ENCODE measurements at places on chromosomes 2 and 18.
A peak's percentile ranks its signal among the peaks of the same experiment; 100 is the strongest.

DNA sequence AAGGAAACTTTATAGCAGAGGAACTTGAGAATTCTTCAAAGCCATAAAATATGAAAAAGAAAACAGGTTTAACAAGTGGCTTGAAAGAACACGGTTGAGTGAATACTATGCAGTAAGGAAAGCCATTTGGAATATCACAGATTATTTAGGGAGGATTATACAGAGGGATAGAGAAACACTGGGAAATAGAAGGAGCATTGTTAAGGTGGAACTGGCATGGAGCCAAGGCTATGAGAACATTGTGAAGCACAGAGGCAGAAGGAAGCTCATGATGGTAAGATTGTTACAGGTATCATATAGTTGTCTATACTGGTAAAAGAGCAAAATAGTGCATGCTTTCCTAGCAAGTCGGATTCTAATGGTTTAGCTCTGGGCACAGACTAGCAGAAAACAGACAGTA is 87.1 kb downstream of the SS18 start:
- DNase-seq, result peak; percentile 1

GRCh38 chr2:2998971-2999370 is 378.6 kb downstream of the EIPR1 start:
- no peak for DNase-seq

DNA sequence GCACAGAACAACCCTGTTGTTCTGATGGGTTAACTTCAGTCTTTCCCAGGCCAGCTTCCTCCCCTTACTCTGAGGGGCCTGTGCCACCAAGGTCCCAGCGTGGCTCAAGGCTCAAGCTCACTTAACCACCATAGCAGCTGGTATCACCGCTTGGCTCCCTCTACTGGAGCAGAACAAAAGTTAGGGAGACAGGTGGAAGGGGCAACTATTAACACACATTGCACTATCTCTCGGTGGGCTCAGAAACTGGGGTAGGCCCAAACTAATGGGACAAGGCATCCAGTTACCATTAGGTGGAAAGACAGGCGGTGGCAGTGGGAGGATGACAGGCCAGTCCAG is 88.7 kb upstream of the ATL2 start:
- no peak for DNase-seq

DNA sequence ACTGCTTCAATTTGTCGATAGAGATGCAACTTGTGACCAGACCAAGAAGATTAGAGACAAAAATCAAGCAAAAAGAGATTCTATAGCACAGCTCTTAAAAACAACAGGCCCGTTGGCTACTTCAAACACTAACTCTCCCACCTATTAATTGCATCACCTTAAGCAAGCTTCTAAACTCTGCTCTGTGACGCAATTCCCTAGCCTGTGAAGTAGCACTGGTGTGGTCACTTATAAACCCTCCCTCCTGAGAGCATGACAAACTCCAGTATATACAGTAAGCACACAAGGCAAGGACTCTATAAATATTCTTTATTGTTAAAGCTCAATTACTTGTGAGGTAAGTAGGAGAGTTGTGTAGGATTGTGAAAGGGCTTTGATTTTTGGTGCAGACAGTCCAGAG is 72.3 kb downstream of the CMPK2 start:
- DNase-seq, result no peak

DNA sequence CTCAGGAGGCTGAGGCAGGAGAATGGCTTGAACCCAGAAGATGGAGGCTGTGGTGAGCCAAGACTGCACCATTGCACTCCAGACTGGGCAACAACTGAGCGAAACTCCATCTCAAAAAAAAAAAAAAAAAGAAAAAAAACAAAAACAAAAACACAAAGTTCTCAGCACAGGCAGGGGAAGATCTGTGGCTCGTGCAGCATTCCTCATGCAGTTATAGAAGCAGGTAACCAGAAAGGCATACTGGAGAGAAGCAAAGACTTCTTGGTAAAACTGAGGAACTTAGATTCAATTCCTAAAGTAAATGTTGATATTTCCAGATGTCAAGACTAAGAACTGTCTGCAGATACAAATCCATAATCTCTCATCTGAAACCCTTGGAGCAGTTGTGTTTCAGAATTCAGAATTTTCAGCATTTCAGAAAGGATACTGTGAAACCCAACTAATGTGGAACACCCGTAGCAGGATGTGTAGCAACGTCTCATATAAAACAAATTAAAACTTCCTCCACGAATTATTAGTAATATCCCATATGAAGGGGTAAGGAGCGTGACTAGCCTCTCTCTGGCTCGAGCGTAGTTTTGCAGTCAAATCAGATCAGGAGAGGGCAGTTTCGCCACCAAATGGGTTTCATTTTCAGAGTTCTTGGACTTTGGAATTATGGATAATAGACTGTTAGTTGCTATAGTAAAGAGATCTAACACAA is 13.2 kb upstream of the SLC25A52 start:
- DNase-seq, result no peak

- DNase-seq, result no peak
Observed at GRCh38 chr2:217471319-217471718, 531.5 kb downstream of the TNS1 start.

GRCh38 chr2:195168369-195168768 is 488.7 kb upstream of the SLC39A10 start:
- no peak for DNase-seq

GRCh38 chr2:3236300-3237045 is 141.1 kb downstream of the EIPR1 start:
- DNase-seq, result no peak

GRCh38 chr18:43046322-43046721 is 69.2 kb downstream of the RIT2 start:
- DNase-seq, result no peak

DNA sequence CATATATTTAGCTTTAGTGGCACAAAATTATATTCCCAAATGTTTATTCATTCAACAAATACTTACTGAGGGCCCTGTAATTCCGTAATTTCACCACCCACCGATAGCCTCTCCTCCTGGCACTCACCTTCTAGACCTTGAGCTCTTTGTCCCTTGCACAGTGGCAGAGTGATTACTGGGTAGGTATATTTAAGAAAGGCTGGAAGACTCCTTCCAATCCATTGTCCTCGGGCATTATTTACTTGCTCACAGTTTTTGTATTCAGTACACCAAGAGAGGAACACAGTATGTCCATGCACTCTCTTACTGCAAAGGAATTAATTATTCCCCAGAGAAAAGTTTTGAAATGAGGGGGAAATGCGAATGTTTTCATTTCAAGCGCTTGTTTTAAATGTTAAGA is 1.1 kb upstream of the CDCA7 start:
- no peak for DNase-seq

DNA sequence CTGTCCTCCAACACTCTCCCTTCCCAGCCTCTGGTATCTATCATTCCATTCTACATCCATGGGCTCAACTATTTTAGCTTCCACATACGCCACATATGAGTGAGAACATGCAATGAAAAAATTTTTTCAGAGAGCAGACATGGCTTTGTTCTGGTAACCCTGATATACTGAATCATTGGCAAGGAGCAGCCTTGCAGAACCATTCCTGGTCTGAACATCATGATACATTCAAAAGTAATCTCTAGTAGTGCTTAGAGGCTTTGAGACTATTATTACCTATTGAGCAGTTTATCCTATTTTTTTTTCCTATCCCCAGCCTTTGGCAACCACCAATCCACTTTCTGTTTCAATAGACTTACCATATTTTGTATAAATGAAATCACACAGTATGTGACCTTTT is 393.1 kb upstream of the KCNH7 start:
- DNase-seq, result no peak

GRCh38 chr2:204140246-204140645 is 203.7 kb downstream of the ICOS start:
- no peak for DNase-seq

- DNase-seq, result no peak
Observed at GRCh38 chr2:32495139-32495538, 132.7 kb upstream of the TTC27 start.

DNA sequence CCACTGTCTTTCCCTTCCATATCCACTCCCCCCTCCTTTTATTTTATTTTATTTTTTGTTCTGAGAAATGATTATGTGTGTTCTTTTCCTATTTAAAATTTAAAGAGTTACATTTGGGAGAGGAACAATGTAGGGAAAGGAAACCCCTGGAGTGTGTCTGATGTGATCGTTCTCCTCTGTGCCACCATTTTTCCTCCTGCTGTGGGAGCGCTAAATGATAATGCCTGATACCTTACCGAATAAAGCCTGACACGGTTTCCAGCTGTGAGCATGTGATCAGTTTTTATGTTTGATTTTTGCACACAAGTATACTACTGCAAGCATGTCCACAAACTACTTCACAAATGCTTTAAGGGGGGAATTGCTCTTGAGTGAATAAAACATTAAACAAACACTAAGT is 317.8 kb upstream of the FANCL start:
- DNase-seq, result no peak

DNA sequence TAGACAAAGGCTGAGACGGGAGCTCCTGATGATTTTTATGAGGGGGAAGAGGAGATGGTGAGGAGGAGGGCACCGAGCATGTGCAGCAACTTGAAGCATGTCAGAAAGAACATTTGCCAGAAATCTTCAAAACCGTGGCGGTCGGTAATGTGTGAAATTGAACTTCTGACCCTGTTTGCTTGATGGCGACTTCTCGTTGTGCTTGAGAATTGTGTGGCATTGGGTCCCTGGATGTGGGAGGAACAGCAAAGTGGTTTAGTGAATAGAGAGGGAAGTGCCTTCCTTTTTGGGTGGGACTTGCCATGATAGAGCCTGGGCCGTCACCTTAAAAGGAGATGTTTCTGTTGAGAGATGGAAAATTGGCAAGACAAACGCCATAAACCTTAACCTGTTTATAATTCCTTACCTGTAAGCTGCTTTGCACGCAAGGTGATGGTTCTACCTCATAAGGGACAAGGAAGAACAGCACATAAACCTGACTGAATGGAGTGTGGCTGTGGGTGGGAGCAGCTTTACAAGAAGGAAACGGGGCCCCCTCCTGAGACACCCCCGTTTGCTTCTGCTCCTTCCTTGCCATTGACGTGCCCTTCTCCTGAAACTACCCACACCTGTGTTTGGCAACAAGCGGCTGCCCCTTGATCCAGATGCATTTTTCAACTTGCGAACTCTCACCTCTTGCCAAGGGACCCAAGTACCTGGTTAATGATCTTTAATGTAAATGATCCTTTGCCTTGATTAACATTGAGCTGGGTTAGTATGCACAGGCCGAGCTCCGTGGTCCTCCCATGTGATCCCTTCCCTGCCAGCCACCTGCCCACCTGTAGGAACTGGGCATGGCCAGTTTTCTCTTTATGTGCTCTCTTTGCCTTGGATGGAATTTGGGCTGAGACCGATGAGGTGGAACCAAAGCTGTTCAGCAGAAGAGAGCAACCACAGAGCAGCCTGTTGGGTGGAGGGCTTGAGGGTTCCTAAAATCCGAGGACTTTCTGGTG is 153.2 kb downstream of the NEDD4L start:
- DNase-seq, result peak; percentile 61

DNA sequence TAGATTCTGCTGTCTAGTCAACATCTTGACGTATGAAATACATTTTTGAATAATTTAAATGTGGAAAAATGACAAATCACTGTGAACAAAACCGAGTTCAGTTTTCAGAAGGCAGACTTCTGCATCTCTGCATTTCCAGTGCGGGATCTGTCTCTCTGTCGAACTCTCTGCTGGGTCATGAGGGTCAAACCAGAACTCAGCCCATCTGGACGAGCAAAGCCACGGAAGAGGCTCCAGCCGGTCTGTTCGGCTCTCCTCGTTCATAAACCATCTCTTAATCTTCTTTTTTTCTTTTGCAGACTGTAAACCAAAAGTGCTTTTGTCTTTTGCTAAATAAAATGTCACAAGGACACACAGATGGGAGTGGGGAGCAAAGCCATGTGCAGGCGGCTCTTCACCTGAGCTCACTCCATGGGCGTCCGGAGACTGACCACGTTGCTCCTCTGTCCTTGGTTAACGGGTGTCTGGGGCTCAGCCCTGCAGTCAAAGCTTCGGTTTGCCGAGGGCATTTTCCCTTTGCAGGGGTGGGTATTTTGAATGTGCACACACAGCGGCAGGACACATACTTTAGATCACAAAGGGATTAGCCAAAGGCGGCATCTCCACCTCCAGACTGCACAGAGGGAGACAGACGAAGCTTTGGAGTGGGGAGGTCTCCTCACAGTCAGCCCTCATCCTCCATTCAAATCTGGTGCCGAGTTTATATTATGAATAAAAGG is 737.9 kb upstream of the SALL3 start:
- no peak for DNase-seq

DNA sequence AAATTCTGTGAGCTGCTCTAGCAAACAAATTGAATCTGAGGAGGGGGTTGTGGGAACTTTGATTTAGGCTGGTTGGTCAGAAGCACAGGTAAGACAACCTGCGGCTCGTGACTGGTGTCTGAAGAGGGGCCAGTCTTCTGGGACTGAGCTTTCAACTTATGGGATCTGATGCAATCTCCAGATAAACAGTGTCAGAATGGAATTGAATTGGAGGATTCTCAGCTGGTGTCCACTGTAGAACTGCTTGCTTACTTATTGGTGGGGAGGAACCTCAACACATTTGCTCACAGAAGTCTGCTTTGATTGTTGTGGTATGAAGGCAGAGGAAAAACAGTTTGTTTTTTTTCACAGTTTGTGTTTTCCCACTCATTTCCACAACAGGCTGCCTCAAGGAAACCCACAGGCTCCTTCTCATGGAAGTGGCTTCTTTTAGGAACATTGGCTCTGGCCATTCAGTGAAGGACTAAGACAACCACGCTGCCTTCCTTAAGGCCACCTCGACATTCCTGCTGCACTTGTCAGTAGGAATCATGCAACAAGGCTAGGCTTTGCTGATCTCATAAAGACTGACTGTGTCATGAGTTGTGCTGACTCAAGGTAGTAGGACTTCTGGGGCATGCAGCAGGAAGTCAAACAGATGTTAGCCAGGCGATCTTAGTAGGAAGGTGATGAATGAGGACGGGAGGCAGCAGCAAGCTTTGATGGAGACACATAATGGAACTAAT is 104.7 kb downstream of the TSN start:
- no peak for DNase-seq

- no peak for DNase-seq
Observed at GRCh38 chr2:180061085-180061484, 54.0 kb upstream of the CWC22 start.

DNA sequence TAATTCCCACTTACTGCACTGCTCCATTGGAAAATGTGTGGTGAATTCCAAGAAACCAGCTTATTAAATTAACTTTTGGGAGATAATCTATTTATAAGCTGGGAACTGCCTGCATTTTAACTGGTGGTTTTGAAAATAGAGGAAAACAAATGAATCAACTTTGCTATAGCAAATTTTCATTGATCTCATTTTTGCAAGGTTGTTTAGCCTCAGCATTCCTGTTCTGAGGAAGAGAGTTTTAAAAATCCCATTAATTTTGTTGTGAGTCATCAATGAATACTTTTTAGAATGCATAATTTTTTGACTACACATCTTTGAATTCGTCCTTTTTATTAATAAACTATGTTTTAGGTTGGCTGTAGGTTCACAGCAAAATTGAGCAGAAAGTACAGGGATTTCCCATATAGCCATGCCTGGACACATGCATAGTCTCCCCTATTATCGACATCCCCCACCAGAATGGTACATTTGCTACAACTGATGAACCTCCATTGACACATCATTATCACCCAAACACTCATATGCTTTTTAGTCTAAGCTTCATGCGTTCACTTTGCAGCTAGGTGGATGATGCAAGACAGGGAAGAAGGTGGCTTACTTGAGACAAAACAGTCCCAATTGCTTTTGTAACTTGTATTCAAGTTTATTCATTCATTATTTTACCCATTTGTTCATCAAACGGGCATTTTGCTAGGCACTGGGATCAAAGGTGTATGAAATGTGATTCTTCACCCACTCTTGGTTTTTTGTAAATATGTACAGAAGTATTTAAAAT is 106.9 kb downstream of the ZNF521 start:
- no peak for DNase-seq

Measured in NCI-H2029 (cell line).